Activated CD8-positive, alpha-beta memory T cell treated with anti-CD3 and anti-CD28 coated beads, Interleukin-2, amount 10 ng/mL, durations not matched to agents 7 days and 5 days (primary cell): ENCODE measurements at places on chromosomes 13 and 19. TPM values are rescaled to one million over a fixed set of nuclear protein-coding genes. Genes with fewer than 3 reads are reported as not detected.

The STOML3 gene
- not detected for total RNA-seq

The ERICH6B gene
- total RNA-seq: not detected

The EFNB2 gene
- total RNA-seq: not detected

The IGFL1 gene
- total RNA-seq: not detected

The STXBP2 gene
- total RNA-seq: 158 TPM

The APOE gene
- 0.44 TPM for total RNA-seq

The PDX1 gene
- total RNA-seq: not detected

The PGLYRP1 gene
- not detected for total RNA-seq

The FFAR3 gene
- total RNA-seq: not detected

The ZNF208 gene
- total RNA-seq: 0.30 TPM

The ZNF491 gene
- 1.7 TPM for total RNA-seq

The ZNF534 gene
- not detected for total RNA-seq

The NLRP4 gene
- total RNA-seq: not detected

The EEF1AKMT1 gene
- 10.6 TPM for total RNA-seq

The ZNF836 gene
- 12.6 TPM for total RNA-seq

The NCCRP1 gene
- total RNA-seq: not detected

The YJEFN3 gene
- total RNA-seq: 7.4 TPM

The CLC gene
- not detected for total RNA-seq

The BEST2 gene
- total RNA-seq: not detected

The NCAN gene
- total RNA-seq: 0.05 TPM

The LRFN3 gene
- total RNA-seq: 11.9 TPM

The TJP3 gene
- total RNA-seq: 1.0 TPM

The LGI4 gene
- not detected for total RNA-seq

The CEACAM3 gene
- total RNA-seq: not detected

The ZNF728 gene
- not detected for total RNA-seq

The ACER1 gene
- not detected for total RNA-seq

The RASAL3 gene
- 172 TPM for total RNA-seq
